ENCODE measurements at places on chromosomes 6 and 20.

- DNase-seq = peak; percentile 80
Measured at GRCh38 chr20:63628246-63628975, 1.5 kb upstream of the GMEB2 start.

DNA sequence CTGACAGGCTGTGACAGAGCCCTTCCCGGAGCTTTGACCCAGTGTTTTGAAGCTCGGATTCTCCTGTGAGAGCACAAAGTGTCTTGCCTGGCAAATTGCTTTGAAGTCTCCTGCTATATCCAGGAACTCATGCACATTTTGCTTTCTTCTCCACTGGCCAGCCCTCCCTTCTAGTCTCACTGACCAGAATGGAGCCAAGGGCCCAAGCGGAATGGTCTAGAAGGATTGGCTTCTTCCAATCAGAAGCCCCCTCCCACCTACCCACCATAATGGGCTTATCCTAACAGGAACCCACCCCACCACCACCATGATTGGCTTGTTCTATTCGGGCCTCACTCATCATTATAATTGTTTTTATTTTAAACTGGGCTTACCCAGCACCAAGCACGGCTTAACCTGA lies 130.1 kb downstream of the PXDC1 start:
- DNase-seq = no peak

DNA sequence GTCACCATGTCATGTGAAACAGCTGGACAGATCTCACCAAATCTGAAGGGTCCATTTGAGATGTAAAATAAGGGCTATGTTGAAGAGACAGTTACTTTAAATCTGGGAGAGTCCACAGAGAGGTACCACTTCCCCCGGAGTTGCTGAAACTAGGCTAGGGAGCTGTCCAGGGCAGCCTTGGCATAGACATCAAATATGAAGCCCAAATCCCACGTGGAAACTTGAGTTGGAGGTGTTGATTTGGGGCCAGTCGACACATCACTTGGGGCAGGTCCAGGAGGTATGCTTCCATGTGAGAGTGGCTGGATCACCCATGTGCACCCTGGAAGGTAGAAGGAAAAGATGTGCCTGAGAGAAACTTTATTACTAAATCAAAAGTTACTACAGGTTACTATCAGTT lies 12.0 kb upstream of the SERPINB9 start:
- DNase-seq = no peak

- no peak for DNase-seq
Measured at GRCh38 chr6:144341831-144342527, 56.8 kb downstream of the UTRN start.

- DNase-seq = no peak
Measured at GRCh38 chr20:37804584-37805566, 98.1 kb upstream of the VSTM2L start.

DNA sequence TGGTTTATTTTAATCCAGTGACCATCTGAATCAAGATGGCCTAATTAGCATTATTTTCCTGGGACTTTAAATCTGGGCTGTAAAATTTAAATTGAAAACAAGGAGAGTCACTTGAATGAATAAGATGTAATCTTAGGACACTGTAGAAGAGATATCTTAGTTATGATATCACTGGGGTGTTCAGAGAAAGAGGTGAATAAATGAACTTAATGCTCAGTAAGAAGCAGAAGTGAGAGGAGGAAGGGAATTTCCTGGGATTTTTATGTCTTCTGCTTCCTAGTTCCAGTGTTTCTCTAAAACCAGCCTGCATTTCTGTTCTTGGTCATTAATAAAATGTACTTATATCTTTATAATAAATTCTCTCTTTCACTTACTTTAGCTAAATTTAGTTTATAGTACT lies 136.8 kb upstream of the PTPRK start:
- DNase-seq = no peak

GRCh38 chr20:22466447-22467171 lies 117.8 kb downstream of the FOXA2 start:
- DNase-seq = no peak

DNA sequence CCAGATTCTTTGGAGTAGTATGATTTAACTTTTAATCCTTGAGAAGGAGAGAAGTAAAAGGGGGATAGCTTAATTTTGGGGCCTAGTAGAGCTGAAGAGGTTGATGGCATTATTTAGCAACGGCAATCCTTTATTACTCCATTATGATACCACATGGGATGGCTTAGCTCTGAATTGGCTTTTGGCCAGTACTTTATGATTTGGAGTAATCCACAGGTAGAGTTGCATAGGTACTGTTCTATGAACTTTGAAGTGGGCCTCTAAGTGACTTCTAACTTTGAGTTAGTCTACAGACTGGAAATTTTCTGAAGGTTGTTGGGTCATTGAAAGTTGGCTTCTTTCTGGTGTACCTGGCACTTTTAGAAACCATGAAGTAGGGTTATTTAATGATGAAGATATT lies 11.6 kb downstream of the YWHAB start:
- no peak for DNase-seq

DNA sequence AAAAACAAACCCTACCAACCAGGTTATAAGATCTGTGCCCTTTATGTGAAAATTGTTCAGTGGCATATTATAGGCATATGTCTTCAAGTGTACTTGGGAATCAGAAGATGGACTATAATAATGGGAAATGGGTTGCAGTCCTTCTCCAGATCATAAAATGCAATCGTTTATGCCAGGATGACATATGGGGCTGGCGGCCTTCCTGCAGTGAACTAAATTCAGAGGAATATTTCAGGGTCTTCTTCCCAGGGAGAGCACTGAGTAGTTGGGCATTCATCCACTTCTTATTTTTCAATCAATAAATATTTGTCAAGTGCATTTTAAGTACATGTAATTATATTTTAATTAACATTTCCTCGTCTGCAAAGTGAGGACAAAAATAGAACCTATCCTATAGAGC lies 176.2 kb upstream of the CNR1 start:
- DNase-seq = no peak

DNA sequence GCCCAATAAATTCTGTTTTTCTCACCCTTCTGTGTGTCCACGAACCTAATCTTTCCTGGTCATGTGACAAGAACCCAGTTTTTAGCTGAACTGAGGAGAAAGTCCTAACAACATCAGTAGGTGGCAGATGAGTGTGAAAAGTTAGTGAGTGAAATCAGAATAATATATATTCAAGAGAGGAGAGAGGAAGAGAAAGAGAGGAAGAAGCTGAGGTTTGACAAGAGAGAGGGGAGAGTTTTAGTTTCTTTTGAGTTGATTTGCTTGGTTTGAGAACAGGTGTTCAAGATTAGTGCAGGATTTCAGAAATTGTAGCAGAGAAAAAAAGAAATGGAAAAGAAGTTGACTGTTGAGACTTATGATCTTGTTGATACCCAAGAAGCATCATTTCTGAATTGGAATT lies 930.5 kb upstream of the FLRT3 start:
- DNase-seq = no peak

DNA sequence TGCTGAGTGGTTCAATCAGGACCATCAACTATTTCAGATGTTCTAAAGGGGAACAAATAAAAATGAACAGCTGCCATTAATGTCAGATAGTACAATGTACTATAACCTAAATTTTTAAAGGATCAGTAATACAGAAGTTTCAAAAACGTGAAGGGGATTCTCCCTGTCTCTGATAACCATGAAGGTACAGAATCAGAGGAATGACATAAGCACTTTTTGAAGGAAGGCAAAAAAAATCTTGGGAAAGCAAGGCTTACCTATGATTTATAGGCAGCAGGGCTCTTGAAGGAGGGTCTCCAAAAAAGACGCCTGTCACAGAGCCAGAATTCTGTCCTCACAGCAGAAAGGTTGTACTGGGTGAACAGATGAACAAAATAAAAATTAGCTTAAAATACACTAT lies 20.1 kb downstream of the DEK start:
- DNase-seq = no peak

DNA sequence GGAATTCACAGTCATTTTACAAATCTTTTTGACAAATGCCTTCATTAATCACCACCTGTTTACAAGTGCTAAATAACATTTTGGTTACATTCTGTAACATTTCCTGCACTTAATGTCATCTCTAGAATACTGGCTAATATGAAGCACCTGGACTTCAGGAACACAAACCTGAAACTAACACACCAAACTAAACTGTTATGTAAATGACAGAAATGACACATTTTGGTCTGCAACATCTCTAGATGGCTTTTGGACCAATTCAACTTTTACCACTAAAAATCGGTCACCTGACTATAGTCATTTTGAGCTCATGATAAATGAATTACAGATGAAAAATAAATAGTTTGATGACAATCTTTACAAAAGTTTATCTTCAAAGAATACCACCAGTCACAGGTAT lies 80.6 kb downstream of the ATG5 start:
- no peak for DNase-seq

DNA sequence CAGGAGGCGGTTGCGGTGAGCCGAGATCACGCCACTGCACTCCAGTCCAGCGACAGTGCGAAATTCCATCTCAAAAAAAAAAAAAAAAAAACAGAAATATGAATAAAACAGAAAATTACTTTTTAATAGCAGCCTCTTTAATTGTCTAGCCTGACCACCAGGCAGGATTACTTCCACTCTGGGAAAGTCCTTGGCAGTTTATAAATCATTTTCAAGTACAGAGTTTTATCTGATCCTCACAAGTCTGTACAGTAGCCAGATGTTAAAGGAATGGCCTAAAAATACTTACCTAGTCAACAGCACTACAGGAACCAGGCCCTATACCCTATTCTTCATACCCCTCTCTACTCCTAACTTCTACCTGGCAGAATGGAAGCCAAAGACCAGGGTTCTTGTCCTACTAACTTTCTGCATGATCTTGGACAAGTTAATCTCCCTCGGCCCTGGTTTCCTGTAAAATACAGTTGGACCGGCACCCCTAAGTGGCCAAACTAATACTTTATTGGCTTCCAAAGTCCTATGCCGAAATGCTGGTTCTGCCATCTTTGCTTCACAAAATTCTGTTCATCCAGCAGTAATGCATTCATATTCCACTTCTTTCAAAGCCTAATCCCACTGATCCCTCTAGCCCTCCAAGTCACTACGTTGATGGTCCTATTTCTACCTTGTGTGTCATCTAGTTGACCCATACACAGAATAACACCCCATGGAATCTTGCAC lies 1.9 kb downstream of the EIF2S2 start:
- DNase-seq = no peak

DNA sequence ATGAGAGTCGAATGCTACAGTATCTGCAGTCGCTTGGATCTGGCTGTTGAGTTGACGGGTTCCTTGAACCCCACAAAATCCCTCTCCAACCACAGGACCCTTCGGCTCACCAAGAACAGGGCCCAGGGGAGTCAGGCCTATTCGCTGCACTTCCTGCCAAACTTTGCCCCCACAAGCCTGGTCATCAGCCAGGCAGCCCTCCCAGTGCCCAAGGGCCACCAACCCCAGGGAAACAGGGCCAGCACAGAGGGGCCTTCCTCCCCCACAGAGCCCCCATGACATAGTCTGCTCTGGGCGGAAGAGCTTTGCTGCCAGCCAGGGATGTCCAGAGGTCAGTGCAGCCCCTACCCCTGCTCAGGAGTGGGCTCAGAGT lies 34.5 kb upstream of the MRGBP start:
- DNase-seq = no peak

- DNase-seq = no peak
Measured at GRCh38 chr6:3221578-3221977, 5.9 kb downstream of the TUBB2B start.

DNA sequence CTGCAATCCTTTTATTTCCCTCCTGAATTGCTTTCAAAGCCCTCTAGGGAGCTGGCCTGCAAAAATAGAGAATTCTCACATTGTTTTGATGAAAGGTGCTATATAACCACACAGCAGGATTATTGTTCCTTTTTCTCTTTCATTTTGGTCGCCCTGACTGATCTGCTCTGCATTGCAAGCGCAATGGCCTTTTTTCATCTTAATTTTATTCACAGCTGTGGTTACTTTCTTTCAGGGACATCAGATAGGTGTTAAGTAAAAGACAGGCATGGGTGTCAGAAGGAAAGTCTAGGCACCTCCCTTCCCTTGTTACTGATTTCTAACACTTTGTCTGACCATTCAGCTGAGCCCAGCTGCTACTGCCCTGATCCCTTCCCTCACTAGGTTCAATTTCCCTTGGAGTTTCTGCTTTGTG lies 850.5 kb upstream of the MAP3K7 start:
- DNase-seq = no peak

All from thyroid gland (tissue), 4 donors.